NCI-H526 treated with DMSO at 0.1 percent for 48 hours (cell line): ENCODE measurements at places on chromosomes 5 and 9.

DNA sequence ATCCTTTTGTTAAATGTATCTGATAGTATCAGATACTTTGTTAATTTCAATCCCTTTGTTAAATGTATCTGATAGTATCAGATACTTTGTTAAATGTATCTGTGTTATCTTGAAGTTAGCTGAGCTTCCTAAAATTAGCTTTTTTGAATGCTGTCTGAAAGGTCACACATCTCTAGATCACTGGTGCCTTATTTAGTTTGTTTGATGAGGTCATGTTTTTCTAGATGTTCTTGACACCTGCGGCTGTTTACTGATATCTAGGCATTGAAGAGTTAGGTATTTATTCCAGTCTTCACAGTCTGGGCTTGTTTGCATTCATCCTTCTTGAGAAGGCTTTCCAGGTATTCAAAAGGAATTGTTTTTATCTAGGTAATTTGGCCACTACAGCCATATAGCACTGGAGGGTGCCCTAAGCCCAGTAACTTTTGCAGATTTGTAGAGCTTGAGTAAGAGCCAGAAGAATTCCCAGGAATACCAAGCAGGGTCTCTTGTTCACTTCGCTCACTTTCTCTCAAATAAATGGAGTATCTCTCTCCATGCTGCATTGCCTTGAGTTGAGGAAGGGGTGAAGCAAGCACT lies 435.4 kb upstream of the GRAMD2B start:
- no peak for DNase-seq

GRCh38 chr5:136013559-136013958 lies 15.2 kb upstream of the TGFBI start:
- no peak for DNase-seq

- peak; percentile 78 for DNase-seq
These were observed 2.5 kb downstream of the TLE1 start for GRCh38 chr9:81686614-81687520.

DNA sequence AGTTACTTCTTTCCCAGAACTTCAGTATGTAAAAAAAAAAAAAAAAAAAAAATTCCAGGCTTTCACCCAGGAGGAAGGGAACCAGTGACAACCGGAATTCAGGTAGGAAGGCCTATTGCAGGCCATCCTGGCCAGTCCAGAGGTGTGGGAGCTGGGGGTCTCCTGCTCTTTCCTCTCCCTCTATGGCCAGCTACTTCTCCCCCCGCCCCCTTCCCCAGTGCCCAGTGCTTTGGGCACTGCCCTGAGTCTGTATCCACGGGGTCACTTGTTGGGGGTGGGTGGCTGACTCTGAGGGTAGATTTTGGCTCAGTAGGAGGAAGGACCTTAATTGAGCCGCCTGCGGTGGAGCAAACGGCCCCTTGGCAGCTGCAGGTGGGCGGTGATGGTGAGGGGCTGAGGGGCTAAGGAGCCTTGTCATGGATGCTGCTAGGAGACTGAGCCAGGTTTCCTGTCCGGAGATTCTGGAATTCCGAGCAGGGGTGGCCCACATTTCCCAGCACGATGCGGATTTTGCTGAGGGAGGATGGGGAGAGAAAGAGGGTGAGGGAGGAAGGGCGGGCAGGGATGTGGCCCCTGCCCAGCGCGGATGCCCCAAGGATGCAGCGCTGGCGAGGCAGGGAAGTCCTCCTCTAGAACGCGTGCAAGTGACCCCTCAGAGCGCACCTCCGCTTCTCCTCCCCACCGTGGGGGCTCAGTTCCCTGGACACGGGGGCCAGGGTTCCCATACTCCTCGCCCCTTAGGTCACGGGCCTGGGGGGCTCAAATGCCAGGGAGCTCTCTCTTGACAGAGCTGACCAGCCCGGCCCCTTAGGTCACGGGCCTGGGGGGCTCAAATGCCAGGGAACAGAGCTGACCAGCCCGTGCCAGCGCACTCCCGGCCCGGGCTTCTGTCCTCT lies 1.2 kb upstream of the PHF2 start:
- DNase-seq: no peak

DNA sequence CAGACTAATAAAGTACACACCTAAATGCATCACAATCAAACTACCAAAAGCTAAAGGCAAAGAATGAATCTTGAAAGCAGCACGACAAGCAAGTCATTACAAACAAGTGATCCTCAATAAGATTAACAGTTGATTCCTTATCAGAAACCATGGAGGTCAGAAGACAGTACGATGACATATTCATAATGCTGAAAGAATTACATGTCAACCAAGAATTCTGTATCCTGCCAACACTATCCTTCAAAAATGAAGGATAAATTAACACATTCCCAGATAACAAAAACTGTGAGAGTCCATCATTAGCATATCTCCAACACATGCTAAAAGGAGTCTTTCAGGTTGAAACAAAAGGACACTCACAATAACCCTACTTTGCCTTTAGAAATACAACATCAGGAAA lies 39.4 kb downstream of the NR3C1 start:
- DNase-seq: no peak

DNA sequence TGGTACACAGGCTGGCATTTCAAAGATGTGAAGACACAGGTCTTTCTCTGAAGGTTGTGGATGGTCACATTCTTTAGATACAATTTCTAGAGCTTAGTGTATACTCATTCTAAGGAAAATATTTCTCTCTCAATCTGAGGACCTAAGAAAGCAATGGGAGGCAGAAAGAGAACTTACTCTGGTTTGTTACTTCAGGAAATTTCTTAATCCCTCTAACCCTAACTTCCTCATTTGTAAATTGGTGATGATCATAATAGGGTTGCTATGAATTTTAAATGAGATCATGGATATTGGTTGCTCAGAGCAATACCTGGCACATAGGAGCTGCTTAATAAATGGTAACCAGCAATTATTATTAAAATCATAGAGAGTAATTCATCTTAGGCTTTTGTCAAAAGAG lies 22.1 kb downstream of the FAM170A start:
- DNase-seq: no peak

DNA sequence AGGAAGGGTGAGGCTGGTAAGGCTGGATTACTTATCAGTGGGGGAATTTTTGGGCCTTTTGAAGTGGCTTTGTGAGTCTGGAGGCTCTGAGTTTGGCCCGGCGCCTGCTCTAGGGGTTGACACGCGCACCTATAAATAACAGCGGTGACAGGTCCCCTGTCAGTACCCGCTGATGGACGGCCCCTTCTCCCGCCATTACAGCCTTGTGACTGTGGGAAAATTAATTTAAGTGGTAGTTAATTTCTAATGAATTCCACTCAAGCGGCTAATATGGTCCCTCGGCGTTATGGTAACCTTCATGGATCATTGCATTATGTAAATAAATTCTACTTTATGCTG lies 16.5 kb downstream of the MRPL36 start:
- DNase-seq: peak; percentile 25

DNA sequence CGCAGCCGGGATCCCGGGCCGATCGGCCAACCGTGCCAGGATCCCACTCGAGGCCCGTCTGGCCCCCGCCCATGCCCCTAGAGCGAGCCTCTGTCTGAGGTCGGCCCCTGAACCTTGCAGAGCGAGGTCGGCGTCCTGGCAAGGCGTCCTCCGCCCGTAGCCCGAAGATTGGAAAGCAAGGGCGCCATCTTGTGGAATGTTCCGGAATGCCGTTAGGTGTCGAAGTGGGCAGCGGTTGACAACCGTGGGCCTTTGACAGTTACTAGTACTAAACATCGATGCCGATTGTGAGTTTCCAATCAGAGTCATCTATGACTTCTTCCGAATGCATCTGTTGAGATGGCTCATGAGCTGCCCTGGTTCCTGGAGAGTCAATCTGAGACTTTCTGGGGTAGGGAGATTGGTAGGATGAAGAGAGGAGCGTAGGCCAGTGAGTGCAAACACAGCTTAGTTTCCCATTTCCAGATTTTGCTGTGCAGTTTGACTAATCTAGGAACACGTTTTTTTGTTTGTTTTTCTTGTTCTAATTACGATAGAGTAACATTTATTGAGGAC lies 923 bp upstream of the PLK2 start:
- DNase-seq: peak; percentile 16

GRCh38 chr5:147835386-147835798 lies 3.9 kb upstream of the SPINK1 start:
- no peak for DNase-seq

DNA sequence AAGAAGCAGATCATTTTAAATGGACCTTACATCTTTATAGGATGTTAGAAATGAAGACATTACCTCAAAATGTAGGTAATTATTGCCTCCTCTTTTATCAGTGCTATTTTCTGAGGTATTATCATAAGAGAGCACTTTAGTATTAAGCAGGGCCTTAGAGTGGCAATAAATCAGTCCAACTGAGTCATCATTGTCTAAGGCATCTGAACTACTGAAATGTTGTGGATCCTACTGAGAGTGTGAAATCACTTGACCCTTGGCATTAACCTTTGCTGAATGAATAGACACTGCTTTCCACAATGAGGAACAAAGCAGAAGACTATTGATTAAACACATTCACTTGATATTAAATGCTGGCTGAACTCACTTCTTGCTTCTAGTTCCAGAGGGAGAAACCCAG lies 224.6 kb upstream of the ARRDC3 start:
- DNase-seq: no peak

GRCh38 chr9:97617939-97618416 lies 15.2 kb downstream of the TSTD2 start:
- DNase-seq: no peak

DNA sequence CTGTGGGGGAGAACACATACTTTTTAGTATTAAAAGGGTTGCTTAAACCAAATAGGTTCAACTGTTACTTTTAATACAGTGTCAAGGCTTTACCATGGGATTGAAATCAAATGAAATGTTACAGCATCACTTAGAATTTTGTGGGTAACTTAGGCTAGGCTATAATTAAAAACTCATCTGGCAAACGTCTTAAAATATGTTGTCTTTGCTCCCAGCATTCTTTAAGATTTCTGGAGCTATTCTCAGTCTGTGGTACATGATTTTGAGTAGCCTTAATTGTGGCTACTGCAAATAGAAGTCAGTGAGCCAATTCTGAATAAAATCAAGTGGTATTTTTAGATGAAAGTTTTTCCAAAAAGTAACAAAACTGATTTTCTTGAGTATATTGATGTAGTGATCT lies 30.7 kb downstream of the UHRF2 start:
- no peak for DNase-seq

DNA sequence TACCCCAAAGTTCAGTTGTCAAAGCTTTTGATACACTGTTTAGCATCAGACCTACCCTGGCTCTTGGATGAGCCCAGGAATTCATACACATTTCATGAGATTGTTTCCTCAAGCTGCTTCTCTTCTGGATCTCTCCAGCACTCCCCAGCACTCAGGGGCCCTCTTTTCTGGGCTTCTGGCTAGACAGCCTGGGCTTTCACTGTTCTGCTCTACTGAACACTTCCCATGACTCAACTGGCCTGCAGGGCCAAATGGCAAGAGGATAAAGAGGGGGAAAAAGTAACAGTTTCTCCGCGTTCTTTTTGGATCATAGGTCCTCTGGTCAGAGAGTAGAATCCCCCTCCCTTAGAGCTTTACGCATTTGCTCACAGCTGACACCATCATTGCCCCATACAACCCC lies 20.9 kb upstream of the LURAP1L start:
- DNase-seq: no peak

DNA sequence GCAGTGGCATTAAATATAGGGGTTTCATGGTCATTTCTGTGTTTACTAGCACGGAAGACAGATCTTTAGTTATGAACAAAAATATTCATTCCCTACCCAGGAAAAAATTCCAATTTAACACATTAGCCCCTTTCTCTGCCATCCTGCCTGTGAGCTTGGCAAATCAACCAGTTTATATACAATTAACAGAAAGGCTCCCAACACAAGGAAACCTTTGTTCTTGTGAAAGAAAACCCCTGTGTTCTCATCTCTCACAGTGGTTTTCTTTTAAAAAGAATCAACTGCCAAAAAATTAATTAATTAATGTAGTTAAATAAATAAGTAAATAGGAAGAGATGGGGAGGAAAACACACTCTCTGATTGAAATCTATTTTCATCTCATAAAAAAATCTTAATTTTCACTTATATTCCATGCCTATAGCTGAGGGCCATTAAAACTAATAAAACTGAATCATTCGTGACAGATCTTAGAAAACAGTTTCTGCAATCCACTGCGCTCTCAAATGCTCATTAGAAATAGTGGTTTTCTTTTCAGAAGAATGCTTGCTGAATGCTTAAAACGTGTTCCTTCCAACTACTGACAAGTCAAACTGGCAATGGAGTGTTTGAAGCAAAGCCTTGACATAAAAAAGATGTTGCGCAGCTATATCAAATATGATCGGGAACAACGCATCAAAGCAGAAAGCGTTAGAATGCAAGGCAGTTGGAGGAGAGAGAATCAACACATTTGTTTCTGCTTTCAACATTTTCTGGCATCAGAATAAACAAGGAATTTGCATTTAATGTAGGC lies 387.7 kb downstream of the TLR4 start:
- no peak for DNase-seq

- peak; percentile 10 for DNase-seq
These were observed 211.6 kb downstream of the MSX2 start for GRCh38 chr5:174935854-174936474.

DNA sequence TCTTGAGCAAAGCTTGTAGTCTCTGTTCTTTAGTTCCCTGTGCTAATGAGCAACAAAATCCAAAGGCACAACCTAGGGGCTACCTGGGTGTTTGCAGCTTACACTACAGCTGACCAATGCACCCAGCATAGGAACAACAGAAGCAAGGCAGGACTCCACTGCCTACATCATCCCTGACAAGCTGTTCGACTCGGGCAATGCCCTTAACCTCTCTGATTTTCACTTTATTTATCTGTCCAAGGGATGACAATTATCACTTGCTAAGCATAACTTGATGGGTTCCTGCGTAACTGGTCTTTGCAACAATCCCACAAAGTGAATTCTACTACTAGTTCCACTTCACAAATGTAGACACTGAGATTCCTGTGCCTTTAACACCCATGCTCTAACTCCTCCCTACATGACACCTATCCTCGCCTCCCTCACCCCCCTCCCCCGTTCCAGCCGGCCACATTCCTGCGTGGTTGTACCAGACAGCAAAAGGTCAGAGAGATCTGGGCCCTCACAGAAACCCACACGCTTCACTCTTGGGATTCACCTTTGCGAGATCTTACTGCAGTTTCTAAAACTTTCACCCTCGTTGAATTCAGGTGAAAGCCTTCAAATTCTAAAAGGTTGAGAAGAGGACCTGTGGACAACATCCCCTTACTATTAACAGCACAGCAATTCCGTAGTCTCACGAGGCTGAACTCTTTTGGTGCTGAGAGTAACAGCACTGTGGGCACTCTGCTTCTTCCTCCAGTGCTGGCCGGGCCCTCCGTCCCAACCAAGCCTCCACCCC lies 995 bp downstream of the IPPK start:
- DNase-seq: no peak

DNA sequence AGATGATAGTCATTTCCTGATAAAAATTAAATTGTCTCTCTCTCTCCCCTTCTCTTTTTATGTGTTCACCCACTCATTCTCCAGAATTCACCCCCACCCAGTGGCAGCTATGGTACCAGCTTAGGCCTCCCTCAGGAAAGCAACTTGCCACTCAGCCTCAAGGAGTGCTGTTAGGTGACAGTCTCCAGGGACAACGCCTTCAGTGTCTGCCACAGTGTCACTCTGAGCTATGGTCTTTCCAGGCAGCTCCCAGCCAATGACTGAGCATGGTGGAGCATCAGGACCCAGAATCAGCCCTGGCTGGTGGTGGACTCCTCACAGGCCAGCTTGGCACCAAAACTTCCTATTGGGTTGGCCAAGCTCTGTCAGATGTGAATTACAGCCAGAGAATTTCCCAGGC lies 140.9 kb upstream of the PIK3R1 start:
- DNase-seq: no peak
